ENCODE measurements at places on chromosomes 2 and 18.

- DNase-seq: no peak
Measured at GRCh38 chr2:54787755-54788366, 64.4 kb downstream of the EML6 start.

GRCh38 chr2:91442246-91442905 is 2750.9 kb downstream of the RPIA start:
- DNase-seq: no peak

GRCh38 chr2:29054430-29054829 is 19.9 kb downstream of the PCARE start:
- no peak for DNase-seq

GRCh38 chr2:52260904-52261303 is 1229.0 kb upstream of the NRXN1 start:
- no peak for DNase-seq

GRCh38 chr2:95799892-95800291 is 191.7 kb downstream of the ANKRD36C start:
- DNase-seq: no peak

DNA sequence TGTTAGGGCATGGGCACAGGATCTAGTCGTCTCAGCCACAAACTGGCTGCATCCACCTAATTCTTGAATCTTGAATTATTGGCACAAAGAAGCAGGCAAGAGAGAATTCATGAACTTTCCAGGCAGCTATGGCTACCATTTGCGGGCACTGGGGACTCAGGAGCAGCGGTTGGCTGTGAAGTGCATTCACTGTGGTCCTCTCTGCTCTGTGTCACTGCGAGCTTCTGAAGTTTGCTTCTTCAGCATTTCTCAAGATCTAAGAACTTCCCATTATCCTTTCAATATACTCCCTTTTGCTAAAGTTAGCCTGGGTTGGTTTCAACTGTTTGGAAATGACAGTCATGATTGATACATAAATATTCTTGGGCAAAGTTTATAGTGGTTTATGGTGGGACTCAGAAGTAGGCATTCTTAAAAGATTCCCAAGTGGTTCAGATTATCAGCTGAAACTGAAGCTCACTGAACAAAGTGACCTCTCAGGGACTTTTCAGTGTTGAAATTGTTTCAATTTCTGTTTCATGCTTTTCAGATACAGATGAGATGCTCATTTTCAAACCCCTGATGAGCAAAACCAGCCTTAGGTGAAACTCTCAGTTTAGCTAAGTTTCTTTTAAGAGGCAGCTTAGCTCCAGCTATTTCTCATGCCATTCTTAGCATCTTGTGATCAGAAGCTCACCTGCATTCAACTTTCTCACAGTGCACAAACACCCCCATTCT is 1258.3 kb upstream of the GYPC start:
- no peak for DNase-seq

DNA sequence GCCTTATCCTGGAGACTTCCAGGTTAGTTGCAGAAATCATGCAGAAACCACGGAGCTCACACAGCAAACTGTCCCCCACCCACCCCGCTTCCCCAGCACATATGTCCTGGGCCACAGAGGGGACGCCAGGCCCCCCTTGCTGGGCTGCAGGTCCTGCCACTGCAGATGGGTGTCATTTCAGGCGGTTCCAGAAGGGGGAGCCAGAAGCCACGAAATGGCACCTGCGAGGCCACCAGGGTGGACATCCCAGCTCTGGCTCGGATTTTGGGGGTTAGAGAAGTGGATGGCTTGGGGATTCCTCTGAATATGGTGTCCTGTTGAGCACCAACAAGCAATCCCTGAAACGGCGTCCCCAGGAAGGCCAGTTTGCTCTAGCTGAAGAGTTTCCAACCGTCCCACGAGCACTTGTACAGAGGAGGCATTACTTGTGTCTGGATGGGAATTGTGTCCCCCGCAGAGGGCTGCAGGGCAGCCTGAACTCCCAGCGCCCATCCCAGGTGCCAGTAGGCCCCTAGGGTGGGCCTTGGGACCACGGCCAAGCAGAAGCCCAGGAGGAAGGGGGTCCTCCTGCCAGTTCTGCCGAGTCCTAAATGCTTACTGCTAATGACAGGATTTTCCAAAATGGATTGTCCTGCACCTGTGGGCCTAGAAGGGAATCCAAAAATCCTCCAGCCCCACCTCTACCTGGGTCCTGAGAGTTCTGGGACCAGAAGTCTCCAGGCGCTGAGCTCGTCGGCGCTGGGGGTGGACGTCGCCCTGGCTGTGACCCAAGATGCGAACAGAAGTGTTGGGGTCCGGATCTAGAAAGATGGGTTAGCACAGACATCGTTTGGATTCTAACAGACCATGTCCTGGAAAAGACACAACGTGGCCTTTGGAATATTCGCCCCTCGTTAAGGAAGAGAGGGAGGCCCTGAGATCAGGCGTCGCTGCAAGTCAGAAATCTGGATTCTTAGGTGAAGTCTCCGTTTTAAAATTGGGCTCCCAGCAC is 14.6 kb upstream of the NFATC1 start:
- DNase-seq: no peak

GRCh38 chr2:32632089-32632488 is 4.2 kb downstream of the TTC27 start:
- no peak for DNase-seq

- DNase-seq: no peak
Measured at GRCh38 chr2:207403141-207403540, 126.6 kb upstream of the CREB1 start.

GRCh38 chr2:137250401-137250800 is 485.1 kb downstream of the THSD7B start:
- DNase-seq: no peak

DNA sequence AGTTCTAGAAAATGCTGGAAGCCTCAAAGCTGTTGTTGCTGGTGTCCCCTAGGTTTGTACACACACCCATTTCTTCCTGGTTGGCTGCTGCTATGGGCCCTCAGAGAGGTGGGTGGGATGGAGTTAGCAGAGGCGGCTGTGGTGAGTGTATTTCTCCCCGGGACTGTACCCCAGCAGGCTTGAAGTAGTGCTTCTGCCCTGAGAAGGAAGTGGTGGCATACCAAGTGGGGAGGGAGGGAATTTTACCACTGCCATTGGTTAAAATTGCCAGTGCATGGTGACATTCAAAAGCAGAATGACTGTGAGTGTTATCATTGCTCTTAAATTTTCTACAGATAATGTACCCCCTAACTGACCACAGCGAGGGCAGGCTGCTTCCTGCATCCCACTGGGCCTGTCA is 125.6 kb upstream of the CAPN13 start:
- no peak for DNase-seq

DNA sequence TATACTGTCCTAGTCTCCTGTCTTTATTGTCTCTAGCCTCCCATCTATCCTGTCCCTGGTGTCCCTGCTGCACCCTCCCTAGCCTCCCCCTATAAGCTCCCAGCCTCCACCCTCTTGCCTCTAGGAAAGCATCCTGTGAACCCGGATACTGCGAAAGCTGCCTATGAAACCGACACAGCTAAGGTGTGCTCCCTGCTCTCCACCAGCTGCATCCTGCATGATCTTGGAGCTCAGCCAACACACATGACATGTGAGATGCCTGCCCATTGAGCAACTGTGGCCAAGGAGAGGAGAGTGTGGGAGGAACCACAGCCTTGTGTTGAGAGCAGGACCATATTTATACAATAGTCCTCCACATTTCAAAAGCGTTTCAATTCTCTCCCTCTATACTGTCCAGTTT is 187.1 kb downstream of the ZBTB7C start:
- no peak for DNase-seq

GRCh38 chr2:105760639-105761337 is 16.1 kb downstream of the NCK2 start:
- no peak for DNase-seq

Measured in esophagus squamous epithelium (tissue), 5 donors.